Smooth muscle cell of bladder (primary cell): ENCODE measurements at places on chromosomes 5 and 9. TPM values are rescaled to one million over a fixed set of nuclear protein-coding genes. Genes with fewer than 3 reads are reported as not detected.

Gene MRNIP
- 9.0 and 13.8 TPM in 2 replicates for total RNA-seq

Gene SLC27A6
- total RNA-seq, result 0.09 and 0.28 TPM in 2 replicates

Gene HAND1
- not detected in 2 replicates for total RNA-seq

Gene FBP2
- total RNA-seq, result not detected in 2 replicates

Gene FOXD4L6
- under 0.01 and 0.09 TPM in 2 replicates for total RNA-seq

Gene ZNF454
- 1.5 and 2.1 TPM in 2 replicates for total RNA-seq

Gene HK3
- total RNA-seq, result not detected in 2 replicates

Gene EPB41L4B
- total RNA-seq, result under 0.01 and 0.09 TPM in 2 replicates

Gene GZMA
- total RNA-seq, result not detected in 2 replicates

Gene SOHLH1
- not detected in 2 replicates for total RNA-seq

Gene SPATA31E1
- total RNA-seq, result not detected in 2 replicates

Gene BNC2
- total RNA-seq, result 27.5 and 27.6 TPM in 2 replicates

Gene SLC34A3
- total RNA-seq, result not detected in 2 replicates

Gene UBAP2
- 14.8 and 19.7 TPM in 2 replicates for total RNA-seq

Gene DAB2
- 122 and 161 TPM in 2 replicates for total RNA-seq

Gene OMD
- not detected in 2 replicates for total RNA-seq

Gene TBCA
- 112 and 121 TPM in 2 replicates for total RNA-seq
